AG09319 (cell line): ENCODE measurements at places on chromosomes 2 and 18.
A peak's percentile ranks its signal among the peaks of the same experiment; 100 is the strongest.

GRCh38 chr2:65314801-65315441 is 87.3 kb downstream of the ACTR2 start:
- no peak for DNase-seq

DNA sequence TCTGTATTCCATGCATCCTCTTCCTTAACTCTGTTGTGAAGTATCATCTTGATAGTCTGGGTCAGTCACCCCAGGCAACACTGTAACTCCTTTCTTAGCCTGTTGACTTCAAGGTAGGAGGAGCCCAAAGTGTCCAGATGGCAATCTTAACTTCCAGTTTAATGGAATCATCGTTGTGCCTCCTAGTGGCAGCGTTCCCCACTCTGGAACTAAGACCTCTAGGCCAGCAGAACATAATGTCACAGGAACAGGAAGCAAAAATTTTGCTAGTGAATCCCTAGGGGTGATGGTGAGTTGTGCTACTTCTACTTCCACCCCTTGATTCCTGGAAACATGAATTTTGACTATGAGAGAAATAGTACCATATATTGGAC is 11.7 kb downstream of the SGPP2 start:
- DNase-seq, result no peak

DNA sequence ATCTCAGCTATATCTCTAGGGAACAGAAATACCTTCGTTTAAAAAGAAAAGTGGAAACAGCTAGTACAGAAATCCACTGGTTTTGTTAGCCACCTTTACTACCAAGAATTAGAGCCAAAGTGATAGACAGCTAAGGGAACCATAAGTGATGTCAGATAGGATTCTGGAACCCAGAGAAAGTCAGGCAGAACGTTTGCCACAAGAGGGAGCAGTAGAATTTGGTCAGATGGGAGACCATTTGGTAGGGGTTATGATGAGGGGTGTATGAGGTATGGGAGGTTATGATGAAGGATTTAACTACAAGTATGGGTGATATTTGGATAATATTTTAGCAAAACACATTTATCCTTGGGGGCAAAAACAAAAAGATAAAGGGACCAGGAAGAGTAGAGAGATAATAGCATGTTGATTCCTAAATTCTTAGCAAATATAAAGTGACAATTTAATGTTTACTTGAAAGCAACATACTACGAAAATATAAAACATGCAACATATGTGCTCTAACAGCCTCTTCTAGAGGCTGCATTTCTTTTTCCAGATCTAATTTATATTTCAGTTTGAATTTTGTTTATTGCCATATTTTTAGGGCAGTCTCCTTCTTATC is 3.3 kb downstream of the SLC8A1 start:
- no peak for DNase-seq

DNA sequence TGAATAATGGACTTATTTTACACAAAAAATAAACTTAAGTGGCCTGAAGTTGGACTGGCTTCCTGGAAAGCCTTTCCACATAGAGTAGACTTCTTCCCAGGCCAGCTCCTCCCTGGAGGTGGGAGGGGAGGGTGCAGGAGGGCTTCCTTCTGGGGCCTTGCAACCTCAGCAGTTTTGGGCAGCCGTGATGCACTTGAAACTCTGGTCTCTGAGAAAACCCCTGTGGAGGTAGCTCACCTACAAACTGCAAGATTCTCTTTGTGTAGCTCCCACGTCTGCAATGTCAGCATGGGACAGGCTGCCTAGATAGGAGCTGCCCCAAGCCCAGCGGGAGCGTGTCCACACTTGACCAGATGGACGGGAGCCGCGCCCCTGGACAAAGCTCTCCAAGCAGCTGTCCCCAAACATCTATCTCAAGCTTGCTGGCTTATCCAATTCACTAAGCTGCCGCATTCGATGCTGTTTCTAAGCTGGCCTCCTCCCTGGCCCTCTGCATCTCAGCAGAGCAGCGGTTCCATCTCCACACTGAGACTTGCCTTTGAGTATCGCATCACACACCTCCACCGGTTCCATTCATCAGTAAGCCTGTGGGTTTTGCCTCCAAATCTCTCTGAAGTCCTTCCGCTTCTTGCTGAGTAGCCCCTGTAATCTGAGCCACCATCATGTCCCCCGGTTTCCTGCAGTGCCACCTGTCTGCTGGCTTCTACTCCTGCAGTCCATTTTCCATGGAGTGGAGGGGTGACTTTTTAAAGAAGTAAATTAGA is 1.6 kb upstream of the LPIN1 start:
- no peak for DNase-seq

DNA sequence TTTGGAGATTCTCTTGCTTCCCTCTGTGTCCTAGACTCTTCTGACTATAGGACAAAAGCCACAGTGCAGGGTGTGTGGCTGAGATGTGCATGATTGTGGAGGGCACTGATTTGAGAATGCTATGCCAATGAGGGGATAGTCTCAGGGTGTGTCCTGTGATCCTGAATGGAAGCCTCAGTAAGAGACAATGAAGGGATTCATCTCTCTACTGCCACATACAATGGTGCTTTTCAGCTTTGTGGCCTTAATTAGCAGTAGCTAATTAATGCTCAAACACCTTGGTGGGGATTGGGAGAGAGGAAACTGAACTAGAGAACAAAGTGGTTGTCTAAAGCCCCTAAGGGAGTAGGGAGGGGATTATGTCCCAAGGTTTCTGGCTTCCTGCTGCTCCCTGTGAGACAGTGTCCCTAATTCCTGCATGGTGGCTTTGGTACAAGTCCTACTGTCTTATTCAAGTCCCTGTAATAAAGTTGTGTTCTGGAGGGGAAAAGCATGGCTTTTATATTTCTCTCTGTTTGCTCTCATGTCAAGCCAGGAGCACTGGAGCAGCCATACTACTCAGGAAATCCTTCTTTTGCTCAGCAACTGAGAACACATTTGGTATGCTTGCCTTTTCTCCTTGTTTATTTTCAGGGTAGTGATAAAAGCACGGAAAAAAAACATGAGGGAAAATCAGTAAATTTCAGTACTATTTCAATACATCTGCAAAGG is 415.2 kb upstream of the TCF4 start:
- no peak for DNase-seq

DNA sequence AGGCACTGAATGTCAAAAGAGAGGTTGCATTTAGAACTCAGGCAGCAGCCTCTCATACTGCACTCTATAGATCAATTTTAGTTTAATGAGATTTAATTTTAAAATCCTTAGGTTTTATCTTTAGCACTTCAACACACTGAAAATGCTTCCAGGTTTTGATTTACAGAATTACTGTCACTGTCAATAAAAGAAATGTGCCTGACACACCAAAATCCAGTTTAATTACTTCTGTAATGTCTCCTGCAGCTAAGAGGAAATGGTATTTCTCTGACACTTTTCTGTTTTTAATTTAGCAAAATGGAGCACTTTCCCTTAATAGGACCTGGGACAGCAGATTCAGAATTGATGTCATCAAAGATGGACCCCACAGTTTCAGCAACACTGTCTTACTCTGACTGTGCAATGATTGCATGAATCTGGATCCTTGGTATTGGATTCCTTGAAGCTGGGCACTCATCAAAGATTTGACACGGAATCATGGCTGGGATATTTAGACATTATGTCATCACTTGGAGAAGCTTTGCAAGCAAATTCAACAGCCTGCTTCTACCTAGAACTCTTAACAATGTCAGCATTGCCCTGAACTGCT is 576.5 kb downstream of the NRXN1 start:
- DNase-seq, result no peak

DNA sequence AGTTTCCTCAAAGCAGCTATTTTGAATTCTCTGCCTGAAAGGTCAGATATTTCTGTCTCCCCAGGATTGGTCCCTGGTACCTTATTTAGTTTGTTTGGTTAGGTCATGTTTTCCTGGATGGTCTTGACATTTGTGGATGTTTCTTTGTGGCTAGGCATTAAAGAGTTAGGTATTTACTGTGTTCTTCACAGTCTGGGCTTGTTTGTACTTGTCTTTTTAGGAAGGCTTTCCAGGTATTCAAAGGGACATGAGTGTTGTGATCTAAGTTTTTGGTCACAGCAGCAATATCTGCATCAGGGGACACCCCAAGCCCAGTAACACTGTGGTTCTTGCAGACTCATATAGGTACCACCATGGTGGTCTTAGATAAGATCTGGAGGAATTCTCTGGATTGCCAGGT is 11.8 kb downstream of the MYO3B start:
- DNase-seq, result no peak

DNA sequence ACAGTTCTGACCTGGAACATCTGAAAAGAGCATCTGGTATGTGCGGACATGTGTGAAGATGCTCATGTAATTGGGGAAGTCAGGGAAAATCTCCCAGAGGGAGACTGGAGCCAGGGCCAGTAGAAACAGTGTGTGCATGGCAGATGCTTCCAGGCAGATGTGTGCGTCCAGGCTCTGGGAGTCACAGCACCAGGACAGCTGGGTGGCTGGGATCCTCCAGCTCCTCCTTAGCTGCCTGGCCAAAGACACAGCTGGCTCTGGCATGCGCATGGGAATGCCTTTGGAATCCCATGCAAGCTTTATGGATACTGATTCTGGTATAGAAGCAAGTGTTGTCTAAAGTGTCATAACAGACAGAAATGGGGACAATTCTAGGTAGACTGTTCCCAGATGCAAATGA is 369.7 kb downstream of the INSIG2 start:
- DNase-seq, result no peak

GRCh38 chr2:23925702-23926289 is 1.1 kb downstream of the ATAD2B start:
- no peak for DNase-seq

GRCh38 chr2:16869711-16870110 is 204.1 kb upstream of the CYRIA start:
- DNase-seq, result no peak

GRCh38 chr2:128036748-128037607 is 9.1 kb upstream of the SAP130 start:
- DNase-seq, result no peak

GRCh38 chr2:96174251-96175144 is 29.3 kb upstream of the DUSP2 start:
- peak; percentile 15 for DNase-seq

- DNase-seq, result no peak
Measured at GRCh38 chr2:113119111-113119510, 8.3 kb upstream of the IL1RN start.

- no peak for DNase-seq
Measured at GRCh38 chr2:36812196-36812595, 115.7 kb downstream of the VIT start.

DNA sequence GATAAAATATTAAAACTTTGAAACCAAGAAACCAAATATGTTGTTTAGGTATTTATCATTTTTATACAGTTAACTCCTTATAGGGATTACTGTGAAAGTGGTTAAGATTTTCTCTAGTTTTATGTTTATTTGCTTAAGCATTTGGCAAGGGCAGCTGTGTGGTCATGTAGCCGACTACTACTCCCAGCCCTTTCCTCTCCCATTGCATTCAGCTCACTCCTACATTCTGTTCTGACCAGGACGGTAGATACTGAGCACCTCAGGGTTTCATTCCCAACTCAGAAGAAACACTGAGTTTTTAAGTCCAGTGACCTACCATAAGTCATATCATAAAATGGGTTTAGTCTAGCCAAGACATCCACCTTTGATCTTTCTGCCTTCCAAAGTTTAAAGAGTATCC is 19.8 kb downstream of the FZD5 start:
- DNase-seq, result no peak

DNA sequence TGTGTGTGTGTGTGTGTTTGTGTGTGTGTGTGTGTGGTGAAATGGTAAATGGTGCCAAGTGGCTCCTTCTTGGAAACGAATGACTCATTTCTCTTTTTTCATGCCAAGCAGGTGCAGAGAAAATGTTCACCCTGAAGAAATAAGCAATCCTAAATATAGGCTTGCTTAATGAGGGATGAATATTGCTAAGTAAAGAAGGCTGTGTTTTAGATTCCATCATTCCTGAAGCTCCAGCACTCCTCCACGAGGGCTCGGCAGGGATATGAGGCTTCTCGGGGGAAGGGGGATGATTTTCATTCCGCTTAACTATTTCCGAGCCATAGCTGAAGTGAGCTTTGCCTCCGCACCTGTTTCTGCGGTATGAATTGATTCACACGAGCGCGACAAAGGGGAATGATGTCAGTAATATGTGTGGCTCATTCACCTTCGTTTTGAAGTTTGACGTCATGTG is 72.9 kb downstream of the TSN start:
- DNase-seq, result no peak

DNA sequence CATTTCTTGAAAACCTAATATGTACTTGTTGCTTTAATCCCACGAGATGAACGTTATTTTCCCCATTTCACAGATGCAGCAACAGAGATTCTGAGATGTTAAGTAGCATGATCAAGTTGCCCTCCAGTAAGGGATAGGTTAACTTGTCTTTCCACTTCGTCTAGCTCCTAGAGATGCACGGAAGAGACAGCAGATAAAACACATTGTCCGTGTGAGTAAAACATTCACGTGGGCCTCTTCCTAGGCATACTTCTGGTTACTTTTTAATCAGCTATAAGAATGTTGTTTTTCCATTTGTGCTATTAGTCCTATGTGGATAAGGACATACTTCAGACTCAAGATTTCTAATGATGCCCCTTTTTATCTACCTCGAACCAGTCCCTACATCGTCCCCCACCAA is 1.2 kb upstream of the ARHGAP28 start:
- no peak for DNase-seq

DNA sequence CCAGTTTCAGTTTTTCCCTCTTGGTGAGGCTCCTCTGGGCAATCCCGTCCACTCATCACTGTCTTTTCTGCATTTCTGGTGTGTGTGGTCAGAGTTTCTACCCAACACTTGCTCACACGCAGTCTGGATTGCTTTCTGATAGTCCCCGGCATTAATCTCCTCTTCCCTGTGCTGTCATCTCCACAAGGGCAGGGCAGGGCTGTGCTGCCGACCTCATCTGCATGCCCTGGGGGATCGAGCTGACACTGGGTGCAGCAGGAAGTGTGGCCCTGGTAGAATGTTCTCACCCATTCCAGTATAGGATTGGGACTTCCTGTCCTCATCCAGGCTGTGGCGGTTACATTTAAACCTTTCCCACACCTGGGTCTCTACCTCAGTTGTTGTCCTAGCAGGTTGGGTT is 80.0 kb upstream of the FAM136A start:
- no peak for DNase-seq

- DNase-seq, result no peak
Measured at GRCh38 chr18:56021136-56021808, 433.3 kb upstream of the TCF4 start.
